RKO (cell line): ENCODE measurements at places on chromosomes 4 and X.

DNA sequence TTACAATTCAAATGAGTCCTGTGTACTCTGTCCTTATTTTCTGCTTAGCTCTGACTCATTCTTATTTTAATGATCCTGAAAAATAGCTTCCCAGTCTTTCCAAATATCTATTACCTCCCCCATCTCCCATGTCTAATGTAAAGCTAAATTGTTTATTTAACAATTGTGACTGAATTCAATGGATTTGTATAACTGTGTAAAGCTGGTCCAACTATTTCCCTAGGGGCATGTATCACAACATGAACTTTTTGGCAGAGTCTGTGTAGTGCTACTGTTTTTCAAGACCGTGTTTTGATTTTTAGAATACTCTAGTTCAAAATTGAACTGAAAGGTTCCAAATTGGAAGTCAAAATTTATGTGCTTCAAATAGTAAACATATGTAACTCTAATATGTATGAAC lies 67.8 kb downstream of the SPCS3 start:
- no peak for DNase-seq

GRCh38 chrX:81957900-81958545 lies 756.1 kb downstream of the SH3BGRL start:
- peak; percentile 67 for DNase-seq

- DNase-seq = no peak
Observed at GRCh38 chr4:11566444-11567022, 137.8 kb upstream of the HS3ST1 start.

- DNase-seq = peak; percentile 71
Observed at GRCh38 chr4:3346146-3346545, 53.3 kb downstream of the RGS12 start.

GRCh38 chrX:40933706-40934425 lies 151.4 kb upstream of the USP9X start:
- DNase-seq = no peak

GRCh38 chr4:73698217-73698616 lies 42.2 kb upstream of the CXCL8 start:
- no peak for DNase-seq

GRCh38 chrX:154348646-154349358 lies 25.6 kb downstream of the FLNA start:
- DNase-seq = no peak

DNA sequence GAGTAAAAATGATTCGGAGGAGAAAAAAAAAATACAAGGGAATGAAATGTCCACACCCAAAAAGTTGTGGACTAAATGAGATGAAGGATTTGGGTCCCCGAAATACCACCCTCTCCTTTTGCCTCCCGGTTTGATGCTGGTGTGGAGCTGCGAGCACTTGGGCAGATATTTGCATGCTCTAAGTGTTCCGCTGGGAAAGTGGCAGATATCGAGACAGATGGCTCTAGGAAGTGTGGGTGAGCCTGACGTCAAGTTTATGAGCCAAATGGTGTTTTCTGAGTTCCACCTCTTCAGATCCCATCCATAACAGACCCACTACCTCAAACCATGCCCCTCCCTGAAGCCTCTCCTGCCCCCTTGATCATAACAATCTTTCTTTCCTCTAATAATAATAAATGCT lies 228.6 kb downstream of the QDPR start:
- DNase-seq = no peak
